ENCODE measurements at places on chromosomes 11 and 22. TPM values are rescaled to one million over a fixed set of nuclear protein-coding genes. Genes with fewer than 3 reads are reported as not detected.

GRCh38 chr11:130322126-130322525 is 7.4 kb upstream of the ZBTB44 start:
- DNase-seq = no peak

Gene APOL3
- 177 TPM for total RNA-seq

DNA sequence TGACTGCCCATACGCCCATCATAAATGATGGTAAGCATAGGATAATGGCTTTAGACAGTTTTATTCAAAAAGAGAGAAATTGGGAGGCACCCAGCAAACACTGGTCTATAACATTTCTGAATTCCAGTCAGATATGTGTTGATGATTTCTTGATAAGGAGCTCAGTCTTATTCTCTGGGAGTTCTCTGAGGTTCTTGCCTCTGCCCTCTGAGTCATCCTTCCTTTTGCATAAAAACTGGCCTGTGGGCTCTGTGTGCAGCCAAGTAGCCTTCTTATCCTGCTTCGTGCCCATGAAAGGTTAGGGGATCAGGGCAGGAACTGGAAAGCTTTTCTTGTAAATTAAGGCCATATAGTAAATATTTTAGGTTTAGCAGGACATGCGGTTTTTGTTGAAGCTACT is 48.9 kb downstream of the FAR1 start:
- no peak for DNase-seq

DNA sequence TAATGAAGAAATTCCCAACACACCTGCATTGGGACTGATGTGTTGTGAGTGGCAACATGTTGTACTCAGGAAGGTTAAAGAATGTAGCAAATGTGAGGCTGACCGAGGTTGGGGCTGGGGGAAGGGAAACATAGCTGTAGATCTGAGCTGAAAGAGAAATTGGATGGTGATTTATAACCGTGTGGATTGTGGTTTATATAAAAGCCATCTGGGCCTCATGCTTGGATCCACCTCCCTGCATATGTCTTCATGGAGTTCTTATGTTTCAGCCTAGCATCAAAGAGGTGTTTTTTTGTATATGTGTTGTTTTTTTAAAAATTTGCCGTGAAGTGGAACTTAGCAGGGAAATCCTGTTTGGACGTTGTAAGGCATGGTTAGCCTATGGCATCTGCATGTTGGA is 141.3 kb downstream of the NAV2 start:
- DNase-seq = no peak

- no peak for DNase-seq
These were observed 21.6 kb upstream of the KCNQ1OT1 start for GRCh38 chr11:2721210-2721916.

Gene CD3E
- total RNA-seq = 585 TPM

DNA sequence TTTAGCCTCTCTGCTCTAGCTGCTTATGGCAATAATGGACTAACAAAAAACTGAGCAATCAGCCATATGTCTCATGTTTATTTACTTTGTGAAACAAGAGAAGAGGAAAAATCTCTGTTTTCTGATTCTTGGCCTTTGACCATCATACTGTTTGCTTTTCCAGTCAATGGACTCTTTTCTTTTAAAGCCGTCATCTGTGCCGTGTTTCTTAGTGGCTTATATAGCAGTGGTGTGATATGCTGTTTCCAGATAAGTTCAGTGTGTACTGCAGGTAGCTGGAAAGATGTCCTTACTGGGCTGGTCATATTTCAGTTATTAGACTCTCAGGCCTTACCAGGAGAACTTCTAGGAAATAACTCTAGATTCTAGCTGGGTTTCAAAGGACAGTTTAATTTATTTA is 33.6 kb upstream of the TECTA start:
- DNase-seq = no peak

DNA sequence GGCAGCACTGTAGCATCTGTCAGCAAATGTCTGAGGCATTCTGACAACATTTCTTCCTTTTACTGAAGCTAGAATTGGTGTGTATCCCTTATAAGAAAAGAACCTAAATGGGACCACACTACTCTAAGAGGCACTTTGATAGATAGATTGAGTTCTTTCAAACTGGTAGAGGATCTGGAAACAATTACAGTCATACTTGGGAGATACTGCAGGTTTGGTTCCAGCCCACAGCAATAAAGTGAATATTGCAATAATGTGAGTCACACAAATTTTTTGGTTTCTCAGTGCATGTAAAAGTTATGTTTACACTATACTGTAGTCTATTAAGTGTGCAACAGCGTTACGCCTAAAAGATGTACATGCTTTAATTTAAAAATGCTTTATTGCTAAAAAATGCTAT is 96.9 kb downstream of the SBF2 start:
- no peak for DNase-seq

DNA sequence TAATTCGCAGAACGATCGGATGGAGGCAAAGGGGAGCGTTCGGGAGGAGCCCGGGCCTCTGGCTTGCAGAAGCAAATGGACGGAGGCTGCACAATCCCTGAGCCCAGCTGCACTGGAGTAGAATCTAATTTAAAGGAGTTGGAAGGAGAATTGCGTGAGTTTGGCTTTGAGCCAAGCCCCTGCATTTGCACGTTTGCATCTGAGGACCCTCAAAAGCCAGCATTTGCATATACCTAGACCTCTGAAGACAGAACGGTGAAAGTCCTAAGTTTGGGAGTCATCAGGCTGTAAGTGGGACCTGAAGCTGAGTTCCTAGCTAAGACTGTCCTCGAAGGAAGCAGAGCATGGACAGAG is 15.6 kb downstream of the TP53AIP1 start:
- DNase-seq = no peak

GRCh38 chr11:112160091-112160848 is 3.6 kb downstream of the IL18 start:
- DNase-seq = no peak

GRCh38 chr11:36012455-36012854 is 68.6 kb downstream of the LDLRAD3 start:
- no peak for DNase-seq

- no peak for DNase-seq
These were observed 91.8 kb downstream of the FAM76B start for GRCh38 chr11:95697614-95698408.

- DNase-seq = no peak
These were observed 134.4 kb downstream of the CTTN start for GRCh38 chr11:70532731-70533130.

- DNase-seq = no peak
These were observed 18.8 kb downstream of the LRP4 start for GRCh38 chr11:46899501-46900025.

Gene KLHDC7B
- total RNA-seq = 5.9 TPM

DNA sequence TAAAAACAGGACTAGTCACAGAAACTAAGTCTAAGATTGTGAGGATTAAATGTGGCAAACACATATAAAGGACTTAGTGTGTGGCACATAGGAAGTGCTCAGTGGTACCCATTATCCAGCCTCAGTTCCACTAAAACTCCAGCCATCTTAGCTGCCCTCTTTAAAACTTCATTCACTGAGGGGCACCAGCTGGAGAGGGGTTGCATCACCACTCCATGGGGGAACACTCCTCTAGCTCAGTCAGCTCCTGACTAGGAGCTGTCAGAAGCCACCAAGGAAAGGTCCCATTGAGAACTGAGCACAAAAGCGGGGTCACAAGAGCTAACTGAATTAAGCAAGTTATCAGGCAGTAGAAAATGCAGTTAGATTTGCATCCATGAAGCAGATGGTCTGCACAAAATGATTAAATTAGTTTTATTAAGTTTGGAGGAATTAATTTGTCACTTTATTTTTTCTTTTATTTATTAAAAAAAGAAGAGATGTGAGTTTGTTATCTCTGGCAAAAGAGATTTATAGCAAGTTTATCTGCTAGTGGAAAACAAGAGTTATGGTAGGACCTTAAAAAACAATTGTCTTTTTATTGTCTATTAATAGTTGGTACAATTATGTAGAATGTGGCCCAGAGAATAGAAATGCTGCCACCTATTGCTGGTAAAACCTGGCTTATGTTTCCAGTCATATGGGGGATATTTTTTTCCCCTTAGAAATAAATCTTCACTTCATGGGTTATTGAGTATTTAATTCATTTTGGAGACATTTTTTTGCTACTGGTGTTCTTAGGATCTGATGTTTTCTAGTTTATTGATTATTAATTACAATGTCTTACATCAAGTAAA is 95.7 kb downstream of the NAV2 start:
- DNase-seq = no peak

Gene EIF1AD
- total RNA-seq = 61.3 TPM

Gene TBX1
- total RNA-seq = not detected

DNA sequence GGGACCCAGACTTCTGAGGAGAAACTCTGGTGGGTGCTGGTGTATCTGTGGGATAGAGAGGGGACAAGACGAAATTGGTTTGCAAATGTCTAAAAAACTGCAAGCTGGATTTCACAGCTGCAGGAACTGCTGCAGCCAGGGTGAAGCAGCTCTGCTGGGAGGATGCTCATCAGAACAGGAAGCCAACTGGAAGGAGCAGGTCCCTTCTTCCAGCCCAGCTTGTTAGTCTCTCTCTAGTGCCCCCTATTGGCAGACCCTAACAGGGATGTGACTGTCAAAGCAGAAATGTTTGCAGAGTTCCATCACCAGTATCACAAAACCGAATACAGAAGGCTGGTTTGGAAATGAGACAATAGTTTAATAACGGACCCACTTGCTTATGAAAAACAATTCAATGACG is 74.8 kb upstream of the SLC22A12 start:
- no peak for DNase-seq

Gene OR52H1
- 0.37 TPM for total RNA-seq

DNA sequence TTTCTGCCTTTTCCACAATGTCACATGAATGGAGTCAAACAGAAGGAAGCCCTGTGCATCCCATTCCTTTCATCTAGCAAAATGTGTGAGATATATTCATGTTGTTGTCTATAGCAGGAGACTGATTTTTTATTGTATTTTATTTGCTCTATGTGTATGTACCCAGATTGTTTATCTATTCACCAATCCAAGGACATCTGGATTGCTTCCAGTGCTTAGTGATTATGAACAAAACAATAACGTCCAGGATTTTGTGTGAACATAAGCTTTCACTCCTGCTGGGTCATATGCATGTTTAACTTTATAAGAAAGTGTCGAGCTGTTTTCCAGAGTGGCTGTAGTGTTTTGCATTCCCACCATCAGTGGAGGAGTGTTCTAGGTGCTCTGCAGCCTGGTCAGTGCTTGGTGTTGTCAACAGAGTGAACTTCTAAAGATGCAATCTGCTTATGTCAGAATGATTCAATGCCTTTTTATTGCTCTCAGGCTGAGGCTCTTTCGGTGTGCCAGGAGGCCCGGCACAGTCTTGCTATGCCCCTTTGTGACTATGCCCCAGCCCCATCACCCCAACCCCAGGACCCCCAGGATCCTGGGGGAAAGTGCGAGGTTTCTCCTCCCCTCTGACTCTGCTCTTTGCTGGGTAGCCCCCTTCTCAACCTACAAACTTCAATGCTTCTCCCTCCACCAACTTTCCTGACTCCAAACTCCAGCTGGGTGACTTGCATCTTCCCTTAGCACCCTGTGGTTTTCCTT is 19.9 kb upstream of the SYT13 start:
- DNase-seq = no peak

- no peak for DNase-seq
These were observed 1007.7 kb downstream of the BRD1 start for GRCh38 chr22:48819961-48820360.

DNA sequence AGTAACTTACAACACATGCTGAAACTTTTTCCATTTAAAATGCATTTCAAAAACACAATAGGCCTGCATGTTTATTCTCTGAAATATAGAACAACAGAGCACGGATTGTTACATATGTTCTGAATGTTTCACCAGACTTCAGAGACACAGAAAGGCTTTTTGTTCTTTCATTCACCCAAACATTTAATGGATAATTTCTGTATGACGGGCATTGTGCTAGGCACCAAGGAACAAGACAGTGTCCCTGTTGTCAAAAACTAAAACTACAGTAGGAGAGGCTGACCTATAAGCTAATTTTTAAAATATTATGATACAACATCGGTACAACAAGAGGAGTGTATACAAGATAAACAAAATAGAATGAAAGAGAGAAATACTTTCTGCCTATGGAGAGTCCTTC is 81.9 kb upstream of the TEAD1 start:
- DNase-seq = no peak

Gene HOATZ
- total RNA-seq = not detected

DNA sequence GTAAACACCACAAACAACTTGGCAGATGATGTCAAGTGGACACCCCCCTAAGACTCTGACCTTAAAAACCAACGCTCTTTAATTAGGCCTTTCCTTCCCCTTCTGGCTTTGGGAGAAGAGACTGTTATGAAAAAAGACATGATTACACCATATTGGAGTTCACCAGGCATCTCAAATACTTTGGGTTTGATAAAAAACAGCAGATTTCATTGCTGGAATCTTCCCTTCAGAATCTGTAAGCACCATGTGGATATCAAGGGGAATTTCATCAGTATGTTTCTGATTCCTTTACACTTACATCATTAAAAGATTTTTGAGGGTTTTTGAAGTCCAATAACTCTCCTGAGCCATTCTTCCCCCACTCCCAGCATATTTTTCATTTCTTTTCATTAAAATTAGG is 85.6 kb downstream of the KIRREL3 start:
- DNase-seq = no peak

- no peak for DNase-seq
These were observed 460 bp upstream of the MUC5AC start for GRCh38 chr11:1157341-1157644.

- no peak for DNase-seq
These were observed 11.5 kb downstream of the CBX6 start for GRCh38 chr22:38860283-38861169.
